Activated naive CD8-positive, alpha-beta T cell treated with anti-CD3 and anti-CD28 coated beads for 36 hours (primary cell): ENCODE measurements at places on chromosomes 7 and 10. TPM values are rescaled to one million over a fixed set of nuclear protein-coding genes. Genes with fewer than 3 reads are reported as not detected.

DNA sequence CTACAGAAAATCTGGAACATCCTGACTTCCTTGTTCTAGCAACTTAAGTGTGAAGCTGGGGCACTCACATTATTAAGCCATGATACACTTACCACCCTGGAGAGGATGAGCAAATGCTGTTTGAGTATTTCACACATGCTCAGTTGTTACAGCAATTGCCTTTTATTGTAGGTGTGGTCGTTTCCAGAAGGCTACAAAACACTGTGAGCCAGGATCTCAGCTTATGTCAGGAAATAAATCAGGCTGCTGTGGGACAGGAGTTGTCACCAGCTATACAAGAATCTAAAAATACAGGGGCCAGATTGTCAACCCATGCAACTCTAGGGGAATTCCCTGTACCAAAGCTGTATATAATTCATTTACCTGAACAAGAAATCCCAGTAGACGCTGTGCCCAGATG lies 273.3 kb upstream of the SP4 start:
- no peak overlapping the region for H3K4me3 ChIP-seq
- no peak overlapping the region for H3K27ac ChIP-seq
- peaks cover 5% of the 10 kb centered on the region for H3K27me3 ChIP-seq
- H3K36me3 ChIP-seq: no peaks in the 10 kb centered on the region
- no peaks in the 10 kb centered on the region for H3K4me1 ChIP-seq
- DNase-seq: no peak

DNA sequence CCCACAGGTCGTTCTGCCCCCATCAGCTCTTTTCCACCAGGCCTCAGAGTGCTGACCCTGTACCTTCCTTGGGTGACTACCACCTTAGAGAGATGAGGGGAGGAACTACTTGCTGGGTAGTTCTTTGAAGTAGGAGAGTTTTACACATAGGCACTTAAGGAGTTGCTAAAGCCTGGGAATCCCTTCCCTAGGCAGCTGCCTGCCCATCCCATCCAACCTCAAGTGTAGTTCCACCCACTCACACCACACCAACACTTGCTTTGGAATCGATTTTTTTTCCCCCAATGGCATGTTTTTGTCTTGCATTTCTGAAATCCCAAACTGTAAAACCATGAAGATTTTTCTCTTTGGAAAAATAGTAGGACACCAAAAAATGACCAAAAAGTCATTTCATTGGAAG lies 47.7 kb downstream of the FBXW4 start:
- peaks cover 2% of the 10 kb centered on the region for H3K36me3 ChIP-seq
- no peak overlapping the region for H3K27ac ChIP-seq
- DNase-seq: no peak

The FKBP9 gene
- 0.14 TPM for total RNA-seq

The MLXIPL gene
- total RNA-seq: not detected

GRCh38 chr10:71520042-71520441 lies 123.3 kb downstream of the CDH23 start:
- no peaks in the 10 kb centered on the region for H3K4me1 ChIP-seq
- no peak for DNase-seq
- H3K4me3 ChIP-seq: no peak overlapping the region
- peaks cover 10% of the 10 kb centered on the region for H3K27me3 ChIP-seq
- H3K36me3 ChIP-seq: no peaks in the 10 kb centered on the region
- H3K27ac ChIP-seq: no peak overlapping the region
